KBM-7 (cell line): ENCODE measurements at places on chromosomes 16 and 17.

DNA sequence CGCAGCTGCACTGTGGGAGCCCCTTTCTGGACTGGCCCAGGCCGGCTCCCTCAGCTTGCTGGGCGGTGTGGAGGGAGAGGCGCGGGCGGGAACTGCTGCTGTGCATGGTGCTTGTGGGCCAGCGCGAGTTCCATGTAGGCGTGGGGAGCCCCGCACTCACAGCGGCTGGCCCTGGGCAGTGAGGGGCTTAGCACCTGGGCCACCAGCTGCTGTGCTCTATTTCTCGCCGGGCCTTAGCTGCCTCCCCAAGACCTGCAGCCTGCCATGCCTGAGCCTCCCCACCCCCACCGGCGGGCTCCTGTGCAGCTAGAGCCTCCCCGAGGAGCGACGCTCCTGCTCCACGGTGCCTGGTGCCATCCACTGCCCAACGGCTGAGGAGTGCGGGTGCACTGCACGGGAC lies 1.7 kb downstream of the MTHFSD start:
- DNase-seq: no peak

DNA sequence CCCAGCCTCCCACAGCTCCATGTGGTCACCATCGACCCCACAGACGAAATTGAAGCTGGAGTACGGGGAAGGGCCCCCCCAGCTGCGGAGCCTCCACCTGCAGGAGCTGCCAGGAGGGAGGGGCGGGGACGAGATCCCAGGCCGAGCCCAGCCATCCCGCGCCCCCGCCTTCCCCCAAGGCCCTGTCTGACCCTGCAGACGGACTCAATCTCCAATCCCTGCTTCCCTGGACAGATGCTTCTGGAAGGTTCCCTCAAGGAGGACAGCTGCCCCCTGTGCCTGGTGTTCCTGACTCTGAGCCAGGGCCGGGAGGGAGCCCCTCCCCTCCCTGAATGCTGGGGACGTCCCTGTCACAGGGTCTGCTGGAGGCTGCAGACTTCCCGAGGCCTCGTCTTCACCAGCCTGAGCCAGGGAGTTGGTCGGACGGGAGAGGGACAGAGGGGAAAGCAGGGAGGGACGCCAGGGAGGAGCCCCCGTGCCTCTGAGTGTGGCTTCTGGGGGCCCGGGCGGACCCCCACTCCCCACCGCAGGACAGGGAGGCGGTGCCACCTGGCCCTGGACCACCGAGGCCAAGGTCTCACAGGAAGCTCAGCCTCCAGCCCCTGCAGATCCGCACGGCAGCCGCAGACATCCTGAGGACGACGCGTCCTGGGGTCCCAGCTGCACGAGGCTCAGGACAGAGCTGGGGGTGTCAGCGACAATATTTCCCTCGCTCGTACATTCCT lies 21.3 kb upstream of the C1QTNF8 start:
- DNase-seq: no peak

DNA sequence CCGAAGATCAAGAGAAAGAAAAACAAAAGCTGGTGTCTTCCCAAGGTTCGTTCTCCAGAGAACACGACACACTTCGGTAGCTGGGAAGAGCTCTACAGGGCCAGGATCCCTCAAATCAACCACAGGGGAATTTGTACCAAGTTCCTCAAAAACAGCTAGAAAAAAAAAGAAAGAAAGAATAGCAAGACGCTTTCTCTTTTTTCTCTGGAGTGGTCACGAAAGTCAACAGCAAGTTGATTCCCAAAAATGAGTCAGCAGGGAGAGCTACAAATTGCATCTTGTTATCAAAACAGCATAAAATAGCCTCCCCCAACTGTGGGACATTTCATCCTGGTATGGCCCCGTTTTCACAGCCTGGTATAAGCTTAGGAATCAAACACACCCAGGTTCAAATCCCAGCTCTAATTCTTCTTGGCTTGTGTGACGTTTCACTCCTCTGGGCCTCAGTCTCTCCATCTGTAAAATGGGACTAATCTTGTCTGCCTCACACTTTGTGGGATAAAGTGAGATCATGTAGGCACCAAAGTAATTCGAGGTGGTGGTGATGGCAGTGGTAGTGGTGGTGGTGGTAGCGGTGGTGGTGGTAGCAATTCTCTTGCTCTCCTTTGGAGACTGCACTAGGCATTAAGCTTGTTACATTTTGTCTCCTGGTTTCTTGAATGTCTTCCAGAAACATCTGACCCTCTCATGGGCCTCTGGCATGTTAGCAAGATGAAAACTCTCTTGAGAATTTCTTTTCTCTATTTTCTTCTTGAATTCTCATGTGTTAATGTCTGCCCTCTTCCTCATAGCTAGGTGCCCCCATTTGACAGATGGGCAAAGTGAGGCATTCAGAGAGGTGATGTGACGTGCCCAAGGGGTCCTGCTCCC lies 988 bp upstream of the IL21R start:
- peak; percentile 85 for DNase-seq

DNA sequence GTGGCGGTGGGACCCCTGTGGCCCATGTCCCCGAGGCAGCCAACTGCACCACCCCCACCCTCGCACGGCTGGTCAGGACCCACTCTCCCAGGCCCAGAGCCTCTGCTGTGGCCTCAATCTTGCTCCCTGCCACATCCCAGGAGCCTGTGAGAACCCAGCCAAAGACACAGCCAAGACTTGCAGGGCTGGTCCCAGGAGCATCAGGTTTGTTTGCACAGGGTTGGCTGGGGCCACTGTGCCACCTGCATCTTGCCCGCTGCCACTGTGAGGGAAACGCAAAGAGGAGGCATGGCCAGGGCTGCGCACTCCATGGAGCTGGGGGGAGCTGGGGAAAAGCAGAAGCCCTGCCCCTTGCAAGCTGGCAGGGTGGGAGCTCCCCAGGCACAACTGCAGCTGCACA lies 92.5 kb downstream of the SSH2 start:
- DNase-seq: no peak

GRCh38 chr17:35050170-35050569 lies 13.3 kb downstream of the RFFL start:
- no peak for DNase-seq

- DNase-seq: no peak
Measured at GRCh38 chr17:39064374-39064773, 87.1 kb downstream of the PLXDC1 start.

GRCh38 chr17:13539421-13539820 lies 62.3 kb downstream of the HS3ST3A1 start:
- DNase-seq: no peak

DNA sequence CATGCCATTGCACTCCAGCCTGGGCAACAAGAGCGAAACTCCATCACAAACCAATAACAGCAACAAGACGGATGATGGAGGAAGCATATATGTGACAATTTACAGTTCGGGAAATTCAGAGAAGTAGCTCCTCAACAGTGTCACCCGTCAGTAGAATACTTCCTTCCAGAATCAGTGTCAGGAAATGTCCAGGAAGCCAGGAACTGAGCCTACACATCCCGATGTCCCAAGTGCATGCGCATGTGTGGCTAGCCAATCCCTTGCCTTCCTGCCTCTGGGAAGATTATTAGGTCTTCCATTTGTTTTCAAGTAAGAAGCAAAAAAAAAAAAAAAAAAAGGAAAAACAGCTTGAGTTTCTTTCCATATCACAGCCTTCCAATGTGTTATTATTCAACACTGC lies 1.4 kb upstream of the PITPNC1 start:
- DNase-seq: no peak

DNA sequence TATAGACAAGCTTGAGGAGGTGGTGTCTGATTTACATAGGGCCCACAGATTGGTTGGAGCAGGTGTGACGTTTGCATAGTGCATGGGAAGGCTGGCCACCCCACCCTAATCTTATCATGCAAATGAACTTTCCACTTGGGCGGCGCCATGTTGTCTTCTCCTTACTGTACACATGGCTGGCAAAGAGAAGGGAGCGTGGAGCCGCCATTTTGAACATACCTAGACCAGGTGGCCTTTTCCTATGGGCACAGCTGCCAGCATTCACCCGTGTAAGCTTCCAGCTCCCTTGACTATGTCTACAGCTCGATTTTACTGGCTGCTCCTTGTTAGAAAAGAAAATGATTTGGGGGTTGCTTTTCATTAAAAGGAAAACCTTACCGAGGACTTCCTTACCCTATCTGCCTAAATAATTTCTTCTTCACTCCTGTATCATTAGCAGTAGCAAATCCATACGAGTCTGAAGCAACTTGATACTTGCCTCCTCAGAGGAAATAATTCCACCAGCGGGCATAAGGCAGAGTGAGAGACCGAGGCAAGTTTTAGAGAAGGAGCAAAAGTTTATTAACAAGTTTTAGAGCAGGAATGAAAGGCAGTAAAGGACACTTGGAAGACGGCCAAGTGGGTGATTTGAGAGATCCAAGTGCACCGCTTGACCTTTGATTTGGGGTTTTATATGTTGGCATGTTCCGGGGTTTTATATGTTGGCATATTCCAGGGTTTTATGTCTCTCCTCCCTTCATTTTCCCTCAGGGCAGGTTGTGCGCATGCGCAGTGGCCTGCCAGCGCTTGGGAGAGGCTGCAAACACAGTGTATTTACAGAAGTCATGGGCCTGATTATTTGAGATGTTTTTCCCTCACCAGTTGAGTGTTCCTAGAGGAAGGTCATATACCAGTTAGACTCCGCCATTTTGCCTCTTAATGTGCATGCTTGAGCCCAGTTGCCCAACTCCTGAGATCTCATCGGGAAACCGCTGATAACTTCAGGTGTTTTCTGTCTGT lies 65.7 kb downstream of the MARF1 start:
- no peak for DNase-seq

DNA sequence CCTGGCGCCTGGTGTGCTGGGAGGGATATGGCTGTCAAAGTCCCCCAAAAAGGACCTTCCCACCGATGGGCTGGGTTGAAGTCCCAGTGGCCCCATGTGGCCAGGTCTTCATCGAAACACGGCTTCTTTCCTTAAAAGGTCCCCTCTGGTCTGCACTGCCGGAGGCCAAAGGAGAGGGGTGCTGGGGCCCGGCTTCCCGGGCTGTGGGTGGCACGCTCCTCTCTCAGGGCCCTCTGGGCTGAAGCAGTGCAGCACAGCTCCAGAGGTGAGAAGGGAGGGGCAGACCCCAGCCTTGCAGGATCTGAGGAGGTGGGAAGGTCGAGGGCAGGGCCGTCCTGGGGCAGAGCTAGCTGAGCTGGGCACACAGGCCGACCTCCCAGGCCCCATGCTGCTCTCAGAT lies 6.7 kb downstream of the NPTX1 start:
- no peak for DNase-seq

DNA sequence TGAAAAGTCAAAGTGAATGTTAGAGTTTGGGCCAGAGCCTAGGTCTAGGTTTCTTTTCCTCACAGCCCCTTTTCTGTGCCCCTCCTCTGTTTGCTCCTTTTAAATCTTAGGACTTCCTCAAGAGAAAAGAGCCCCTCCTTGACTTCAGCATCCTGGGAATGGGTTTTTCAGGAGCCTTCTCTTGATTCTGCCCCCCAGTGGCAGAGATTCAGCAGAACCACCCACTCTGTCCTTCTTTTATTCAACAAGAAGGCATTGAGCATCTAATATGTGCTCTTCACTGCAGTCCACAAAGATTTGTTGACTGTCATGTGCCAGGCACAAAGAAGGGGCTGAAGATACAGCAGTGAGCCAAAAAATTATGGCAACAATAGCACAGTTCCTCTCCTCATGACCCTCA lies 270.8 kb upstream of the CDH5 start:
- DNase-seq: no peak
